T-helper 22 cell (primary cell): ENCODE measurements at places on chromosomes 5 and 9.

DNA sequence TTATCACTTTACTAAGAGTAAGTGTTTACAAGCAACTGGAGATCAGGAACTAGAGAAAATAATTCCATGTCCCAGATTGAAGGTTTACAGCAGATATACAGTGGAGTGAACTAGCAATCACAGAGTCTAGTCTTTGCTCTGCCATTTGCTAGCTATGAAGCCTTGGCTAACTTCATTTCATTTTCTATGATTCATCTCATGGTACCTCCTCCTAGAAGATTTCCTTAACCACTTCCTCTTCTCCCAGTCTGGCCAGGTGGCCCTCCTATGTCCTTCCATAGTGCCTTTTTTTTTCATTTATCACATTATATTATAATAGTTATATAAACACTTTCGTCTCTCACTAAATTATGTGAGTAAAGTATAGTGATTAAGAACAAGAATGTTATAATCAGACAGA, 52.1 kb downstream of the GRIA1 start:
- no peak for DNase-seq

DNA sequence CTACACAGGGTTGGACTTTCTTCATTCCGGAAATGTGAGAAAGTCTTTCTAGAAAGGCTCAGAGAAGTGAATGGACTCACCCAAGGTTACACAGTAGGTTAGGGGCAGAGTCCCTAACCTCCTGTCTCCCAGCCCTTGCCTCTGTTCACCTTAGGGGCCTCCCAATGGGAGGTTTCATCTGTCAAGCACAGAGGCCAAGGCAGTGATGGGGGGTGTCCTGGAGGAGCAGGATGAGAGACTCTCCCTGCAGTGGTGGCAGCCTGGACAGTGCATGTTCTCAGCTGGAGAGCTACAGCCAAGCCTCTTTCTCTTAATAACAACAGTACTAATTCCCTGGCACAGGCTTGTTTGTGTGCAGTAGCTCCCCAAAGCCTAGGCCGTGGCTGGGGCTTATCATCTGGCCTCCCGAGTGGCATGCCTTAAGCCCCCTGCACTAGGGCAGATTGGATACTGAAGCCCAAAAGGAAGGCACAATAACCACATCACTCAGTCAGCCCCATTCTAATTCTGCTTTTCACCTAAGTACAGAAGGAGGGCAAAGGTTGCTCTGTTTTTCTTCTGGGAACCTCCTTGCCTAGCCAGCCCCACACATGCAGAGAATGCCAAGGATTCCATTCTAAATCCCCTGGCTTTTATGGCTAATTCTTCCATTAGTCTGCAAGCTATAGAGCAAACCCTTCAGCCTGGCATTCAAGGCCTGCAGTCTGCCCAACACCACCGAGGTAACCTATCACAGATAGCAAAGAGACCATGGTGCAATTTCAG, 50.2 kb upstream of the XPA start:
- DNase-seq: no peak

GRCh38 chr5:96432216-96433065, 607 bp downstream of the PCSK1 start:
- no peak for DNase-seq

- no peak for DNase-seq
Observed at GRCh38 chr5:40386289-40386688, 293.4 kb upstream of the PTGER4 start.

GRCh38 chr9:1738511-1739100, 276.5 kb upstream of the SMARCA2 start:
- no peak for DNase-seq
